A549 treated with DMSO at 1 μM for 4 hours (cell line): ENCODE measurements at places on chromosomes 2 and 18. TPM values are rescaled to one million over a fixed set of nuclear protein-coding genes. Genes with fewer than 3 reads are reported as not detected.

Gene UGT1A8
- 0.08 to 0.26 TPM in 2 of 5 replicates, not detected in the others for total RNA-seq

Gene ANKRD30BL
- not detected in 5 replicates for total RNA-seq

Gene TRIB2
- 0.19 to 0.69 TPM (median 0.23 TPM) in 5 replicates for total RNA-seq

Gene HOXD9
- total RNA-seq, result 0.99 to 2.1 TPM (median 1.3 TPM) in 5 replicates

Gene ZNF892
- 0.23 to 0.93 TPM (median 0.56 TPM) in 5 replicates for total RNA-seq

Gene TNS1
- 6.1 to 13.5 TPM (median 9.6 TPM) in 5 replicates for total RNA-seq

Gene RELCH
- total RNA-seq, result 12.8 to 14.7 TPM (median 14.1 TPM) in 5 replicates

Gene NEB
- total RNA-seq, result 0.14 to 0.31 TPM (median 0.18 TPM) in 5 replicates

Gene ZNF516
- 3.0 to 4.2 TPM (median 3.9 TPM) in 5 replicates for total RNA-seq

Gene CFC1
- not detected in 5 replicates for total RNA-seq

Gene CHRND
- total RNA-seq, result not detected in 5 replicates

Gene TMEM169
- 0.40 to 0.91 TPM (median 0.63 TPM) in 5 replicates for total RNA-seq

Gene STPG4
- total RNA-seq, result not detected in 5 replicates

Gene RDH14
- total RNA-seq, result 34.9 to 45.2 TPM (median 38.0 TPM) in 5 replicates

Gene CDKL4
- total RNA-seq, result not detected in 5 replicates

Gene TNFAIP6
- 1.4 to 3.0 TPM (median 2.1 TPM) in 5 replicates for total RNA-seq

Gene ANO7
- total RNA-seq, result 1.9 to 2.6 TPM (median 2.1 TPM) in 5 replicates

Gene SPATA3
- total RNA-seq, result not detected in 5 replicates

Gene LYPD1
- total RNA-seq, result 15.1 to 20.5 TPM (median 18.2 TPM) in 5 replicates

Gene ACMSD
- not detected in 5 replicates for total RNA-seq

Gene NGEF
- total RNA-seq, result 16.1 to 20.4 TPM (median 16.8 TPM) in 5 replicates

Gene MC2R
- total RNA-seq, result not detected in 5 replicates

Gene TMEM150A
- total RNA-seq, result 9.3 to 13.0 TPM (median 12.3 TPM) in 5 replicates

Gene FIGN
- total RNA-seq, result 1.6 to 3.3 TPM (median 2.2 TPM) in 5 replicates

Gene LOXHD1
- not detected in 5 replicates for total RNA-seq

Gene SLC16A14
- 1.0 to 1.9 TPM (median 1.4 TPM) in 5 replicates for total RNA-seq

Gene IL1F10
- total RNA-seq, result not detected in 5 replicates

Gene LBX2
- total RNA-seq, result 3.5 to 4.6 TPM (median 4.1 TPM) in 5 replicates

Gene REEP1
- 0.53 to 1.1 TPM (median 0.83 TPM) in 5 replicates for total RNA-seq

Gene ELOA2
- not detected in 5 replicates for total RNA-seq

Gene OTX1
- 2.6 to 4.3 TPM (median 3.8 TPM) in 5 replicates for total RNA-seq

Gene STK39
- total RNA-seq, result 15.2 to 21.5 TPM (median 16.6 TPM) in 5 replicates

Gene AGXT
- total RNA-seq, result not detected in 5 replicates

Gene CNTNAP5
- total RNA-seq, result not detected in 5 replicates

Gene PCGF1
- 28.2 to 39.3 TPM (median 31.9 TPM) in 5 replicates for total RNA-seq

Gene TCF23
- total RNA-seq, result not detected in 5 replicates

Gene GAL3ST2
- total RNA-seq, result 0.23 to 0.40 TPM (median 0.34 TPM) in 4 of 5 replicates, not detected in the other
